Left colon (tissue), 2 donors: ENCODE measurements at places on chromosomes 5 and 9. TPM values are rescaled to one million over a fixed set of nuclear protein-coding genes. Genes with fewer than 3 reads are reported as not detected.

DNA sequence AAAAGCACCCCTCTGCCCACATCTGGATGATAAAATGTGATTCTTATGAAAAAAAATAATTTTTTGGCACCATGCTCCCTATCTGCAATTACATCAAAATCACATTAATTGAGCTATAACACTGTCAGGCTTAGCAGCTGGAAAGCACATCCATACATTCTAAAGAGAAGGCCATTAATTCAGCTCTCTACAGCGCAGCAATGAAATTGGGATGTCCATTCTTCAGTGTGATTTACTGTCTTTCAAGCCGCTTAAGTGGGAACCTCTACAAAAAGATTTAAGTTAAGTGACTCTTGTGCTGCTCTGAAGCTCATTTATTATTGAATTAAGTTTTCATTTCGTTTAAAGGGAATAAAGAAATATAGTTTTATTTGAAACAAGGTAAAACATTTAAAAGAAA lies 171.3 kb downstream of the EBF1 start:
- no peak for DNase-seq

GRCh38 chr9:129467004-129467588 lies 153.8 kb downstream of the C9orf50 start:
- DNase-seq: no peak

DNA sequence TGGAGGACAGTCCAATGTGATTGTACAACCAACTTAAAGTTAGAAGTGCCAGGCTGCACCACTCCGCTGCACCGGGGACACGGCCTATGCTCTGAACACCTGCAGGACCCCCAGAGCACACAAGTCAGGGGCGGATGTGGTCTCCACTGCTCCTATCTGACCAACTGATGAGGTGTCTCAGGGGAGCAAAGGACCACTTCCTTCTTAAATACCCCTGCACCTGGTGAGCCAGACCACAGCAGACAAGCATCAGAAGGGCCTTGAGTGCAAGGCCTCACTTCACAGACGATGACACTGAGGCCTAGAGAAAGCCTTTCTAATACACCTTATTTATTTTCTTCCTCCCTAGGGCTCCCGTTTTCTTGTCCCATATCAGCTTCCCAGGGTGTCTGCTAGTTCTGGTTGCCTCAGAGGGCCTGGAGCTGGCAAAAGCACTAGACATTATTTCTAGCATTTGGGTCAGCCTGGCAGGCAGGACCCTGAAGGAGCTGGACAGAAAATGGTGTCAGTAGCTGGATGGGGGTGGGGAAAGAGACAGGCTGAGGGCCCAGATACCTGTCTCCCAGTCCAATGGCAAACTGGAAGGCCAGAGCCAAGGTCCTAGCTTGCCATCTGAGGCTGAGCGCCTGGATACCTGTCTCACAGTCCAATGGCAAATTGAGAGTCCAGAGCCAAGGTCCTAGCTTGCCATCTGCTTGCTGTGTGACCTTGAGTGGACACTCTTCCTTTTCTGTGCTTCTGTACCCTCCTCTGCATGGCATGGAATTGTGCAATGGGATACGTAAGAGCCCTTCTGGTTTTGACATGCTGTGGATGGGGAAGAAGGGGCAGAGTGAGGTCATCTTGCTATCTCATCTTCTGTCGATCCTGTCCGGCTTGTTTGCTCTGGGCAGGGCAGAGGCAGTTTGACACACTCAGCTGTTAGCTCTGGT lies 9.0 kb downstream of the CCDC69 start:
- DNase-seq: peak; percentile 43

GRCh38 chr9:10704720-10705119 lies 91.9 kb upstream of the PTPRD start:
- DNase-seq: no peak

TMEM215 gene
- total RNA-seq: not detected

- DNase-seq: no peak
These were observed 42.6 kb upstream of the ANKH start for GRCh38 chr5:14914193-14914592.

- DNase-seq: no peak
These were observed 14.5 kb downstream of the PHAX start for GRCh38 chr5:126615286-126615685.

DNA sequence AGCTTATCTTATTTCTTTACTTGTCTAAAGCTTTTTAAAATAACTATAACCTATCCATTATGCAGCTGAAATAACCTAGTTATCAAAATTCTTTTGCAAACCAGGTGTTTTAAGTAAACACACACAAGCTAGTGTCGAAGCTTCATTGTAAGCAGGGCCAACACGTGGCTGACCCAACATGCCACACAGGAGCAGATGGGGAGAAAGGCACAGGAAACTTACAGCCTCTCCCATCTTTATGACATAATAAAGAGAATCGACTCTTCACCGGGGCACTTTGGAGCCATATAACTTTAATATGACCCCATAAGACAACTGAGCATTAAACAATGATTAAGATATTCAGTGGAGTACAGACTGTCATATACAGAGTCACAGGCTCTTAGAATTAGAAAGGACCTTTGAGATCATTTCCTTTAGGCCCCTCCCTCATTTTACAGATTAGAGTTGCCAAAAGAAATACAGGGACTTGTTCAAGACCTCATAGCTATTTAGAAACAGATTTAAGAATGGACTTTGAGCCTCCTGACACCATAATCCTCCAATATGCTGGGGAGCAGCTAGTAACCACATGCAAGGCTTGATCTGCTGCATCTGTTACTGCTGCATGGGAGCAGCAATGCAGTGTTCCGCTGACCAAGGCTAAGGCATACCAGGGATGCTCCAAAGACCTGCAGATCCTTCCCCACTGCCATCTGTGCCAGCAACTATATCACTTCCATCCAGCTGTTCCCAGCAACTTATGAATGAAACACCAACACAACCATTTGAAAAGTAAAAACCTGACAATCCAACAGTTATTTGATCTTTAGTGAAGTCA lies 75.4 kb downstream of the RASEF start:
- DNase-seq: peak; percentile 83

- DNase-seq: no peak
These were observed 526.4 kb downstream of the NR2F1-AS1 start for GRCh38 chr5:93054424-93055163.

- peak; percentile 55 for DNase-seq
These were observed 6.3 kb downstream of the TESK1 start for GRCh38 chr9:35611230-35611797.

SMIM23 gene
- total RNA-seq: not detected

GZMA gene
- 17.6 TPM for total RNA-seq

DNA sequence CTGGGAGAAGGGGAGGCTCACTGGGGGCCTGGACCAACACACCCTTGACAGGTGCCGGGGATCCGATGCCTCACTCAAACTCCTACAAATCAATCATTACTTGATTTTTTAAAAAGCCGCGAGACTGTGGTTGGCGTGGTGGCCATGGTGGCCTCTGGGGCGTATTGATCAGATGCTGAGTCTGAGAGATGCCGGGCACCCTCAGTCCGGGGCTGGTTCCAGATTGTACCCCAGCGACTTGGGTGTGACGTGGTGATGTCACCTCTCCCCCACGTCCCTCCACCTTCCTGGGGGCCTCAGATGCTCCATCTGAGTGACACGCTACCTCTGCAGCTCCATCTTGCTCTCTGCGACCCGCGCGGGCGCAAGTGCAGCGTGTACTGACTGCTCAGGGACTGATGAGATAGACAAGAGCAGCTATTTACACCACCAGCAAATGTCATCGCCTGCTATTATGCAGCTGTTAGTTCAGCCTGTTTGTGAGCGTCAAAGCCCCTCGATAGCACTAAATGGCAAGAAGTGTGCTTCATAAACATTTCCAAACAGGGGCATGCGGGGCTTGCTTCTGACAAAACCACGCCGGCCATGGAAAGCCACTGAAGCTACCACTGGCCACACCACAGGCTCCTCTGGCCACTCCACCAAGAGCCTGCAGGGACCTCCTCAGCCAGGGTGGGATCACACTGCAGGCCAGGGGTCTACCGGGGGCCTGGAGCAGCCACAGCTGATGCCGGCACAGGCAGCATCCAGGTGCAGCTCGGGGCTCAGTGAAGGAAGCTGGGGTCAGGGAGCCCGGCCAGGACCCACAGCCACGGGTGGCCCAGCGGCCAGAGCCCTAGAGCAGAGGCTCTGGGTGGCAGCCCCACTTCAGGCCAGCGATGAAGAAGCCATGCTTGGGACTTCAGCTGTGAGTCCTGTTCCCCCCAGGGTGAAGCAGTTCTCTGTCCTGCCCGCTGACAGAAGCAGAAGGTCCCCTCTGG lies 50.1 kb downstream of the SLC6A3 start:
- DNase-seq: no peak

DMGDH gene
- total RNA-seq: 0.95 TPM

RNF183 gene
- 0.85 TPM for total RNA-seq

GRCh38 chr9:79341561-79341960 lies 230.2 kb upstream of the TLE4 start:
- no peak for DNase-seq

DNA sequence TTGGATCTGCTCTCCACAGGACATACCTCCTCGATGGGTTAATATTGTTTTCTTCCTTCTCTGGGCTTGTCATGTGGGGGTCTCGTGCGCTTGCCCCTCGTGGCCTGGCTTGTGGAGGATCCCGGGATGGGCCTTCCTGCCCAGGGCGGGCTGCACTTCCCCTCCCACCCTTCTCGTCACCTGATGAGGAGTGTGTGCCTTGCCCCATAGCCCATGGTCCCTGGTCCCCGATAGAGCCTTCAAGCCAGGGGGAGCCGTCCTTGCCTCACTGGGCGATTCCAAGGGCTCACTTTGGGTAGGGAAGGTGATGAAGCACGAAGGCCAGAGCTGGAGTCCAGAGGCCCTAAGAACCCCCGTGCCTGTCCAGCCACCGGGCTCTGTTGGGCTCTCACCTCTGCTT lies 28.7 kb downstream of the DYNC2I2 start:
- DNase-seq: no peak

DNA sequence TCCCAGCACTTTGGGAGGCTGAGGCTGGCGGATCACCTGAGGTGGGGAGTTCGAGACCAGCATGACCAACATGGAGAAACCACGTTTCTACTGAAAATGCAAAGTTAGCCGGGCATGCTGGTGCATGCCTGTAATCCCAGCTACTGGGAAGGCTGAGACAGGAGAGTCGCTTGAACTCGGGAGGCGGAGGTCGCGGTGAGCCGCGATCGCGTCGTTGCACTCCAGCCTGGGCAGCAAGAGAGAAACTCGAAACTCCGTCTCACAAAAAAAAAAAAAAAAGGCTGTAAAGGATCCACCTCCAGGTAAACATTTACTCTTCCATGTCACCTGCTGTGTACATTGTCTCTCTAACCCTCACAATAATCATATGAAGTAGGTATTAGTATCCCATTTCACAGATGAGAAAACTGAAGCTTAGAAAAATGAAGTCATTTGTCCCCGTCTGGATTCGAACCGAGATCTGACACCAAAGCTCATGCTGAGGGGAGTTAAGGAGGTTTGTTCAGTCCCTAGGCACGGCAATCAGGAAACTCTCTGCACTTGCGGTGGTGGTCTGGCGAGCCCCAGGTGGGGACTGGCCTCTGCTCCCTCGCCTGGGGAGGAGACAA lies 494 bp upstream of the DOCK2 start:
- DNase-seq: no peak

DNA sequence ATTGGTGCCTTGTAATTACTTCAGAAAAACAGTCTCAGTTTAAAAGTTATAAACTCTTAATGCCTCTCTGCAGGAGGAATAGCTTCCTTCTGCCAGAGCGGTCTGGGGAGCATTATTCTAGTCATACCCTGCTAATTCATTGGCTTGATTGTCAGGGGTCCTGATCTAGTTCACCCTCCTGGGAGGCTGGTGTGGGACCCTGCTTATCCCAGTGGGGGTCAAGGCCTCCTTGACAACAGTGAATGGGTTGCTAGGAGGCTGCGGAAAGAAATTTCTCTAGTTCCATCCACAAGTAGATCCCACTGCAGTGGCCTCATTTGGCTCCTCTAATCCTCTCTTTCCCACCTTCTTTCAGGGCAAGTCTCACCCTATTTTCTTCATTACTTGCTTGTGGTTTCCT lies 105.7 kb downstream of the TMC1 start:
- DNase-seq: no peak

ATOX1 gene
- 49.2 TPM for total RNA-seq

GRCh38 chr9:7578951-7579350 lies 220.6 kb downstream of the DMAC1 start:
- no peak for DNase-seq

DNA sequence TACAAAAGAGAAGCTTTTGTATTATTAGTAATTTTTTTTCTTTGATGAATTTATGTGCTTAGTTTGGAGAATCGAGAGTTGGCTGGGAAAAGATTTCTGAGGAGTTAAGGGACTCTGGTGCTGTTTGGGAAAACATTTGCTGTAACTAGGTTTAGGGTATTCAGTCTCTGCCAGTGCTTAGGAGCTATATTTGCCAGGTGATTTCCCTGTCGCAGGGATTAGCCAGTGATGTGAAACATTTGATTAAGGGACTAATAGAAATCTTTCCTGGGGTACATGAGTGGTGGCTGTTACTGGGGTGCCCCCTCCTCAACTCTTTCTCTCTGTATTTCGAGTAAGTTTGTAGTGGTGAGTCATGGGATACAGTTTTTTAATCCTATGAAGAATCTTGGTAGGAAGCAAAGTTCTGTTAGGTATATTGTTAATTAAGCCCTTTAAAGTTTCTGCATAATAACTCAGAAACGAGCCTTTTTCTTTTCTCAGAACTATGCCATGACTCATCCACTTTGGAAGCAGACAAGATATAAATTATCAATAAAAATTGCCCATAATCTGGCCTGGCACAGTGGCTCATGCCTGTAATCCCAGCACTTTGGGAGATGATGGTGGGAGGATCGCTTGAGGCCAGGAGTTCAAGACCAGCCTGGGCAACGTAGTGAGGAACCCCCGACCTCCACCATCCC lies 18.6 kb downstream of the RGMB start:
- no peak for DNase-seq

GRCh38 chr5:160439205-160439600 lies 17.5 kb downstream of the PTTG1 start:
- DNase-seq: peak; percentile 79

ZBTB5 gene
- total RNA-seq: 8.7 TPM

GRCh38 chr5:149044453-149045088 lies 18.3 kb downstream of the SH3TC2 start:
- DNase-seq: no peak

DNA sequence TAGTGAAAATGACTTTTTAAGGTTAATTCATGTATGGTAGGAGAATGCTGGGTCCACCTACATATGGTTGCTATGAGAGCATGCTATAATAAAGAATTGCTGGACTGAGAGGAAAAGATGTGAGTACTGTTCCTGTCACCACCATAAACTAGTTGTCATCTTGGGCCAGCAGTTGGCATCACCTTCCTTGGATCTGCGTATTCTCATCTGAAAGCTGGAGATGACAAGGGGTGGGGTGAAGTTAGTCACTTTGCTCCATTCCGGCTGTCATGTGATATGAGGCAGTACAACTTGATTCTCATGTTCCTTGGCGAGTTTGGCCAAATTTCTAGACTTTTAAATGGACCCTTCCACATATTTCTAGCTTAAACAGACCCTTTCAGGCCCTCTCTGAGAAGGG lies 33.3 kb downstream of the PIP5K1B start:
- DNase-seq: no peak
